ENCODE measurements at places on chromosomes 2 and 18. TPM values are rescaled to one million over a fixed set of nuclear protein-coding genes. Genes with fewer than 3 reads are reported as not detected.
A peak's percentile ranks its signal among the peaks of the same experiment; 100 is the strongest.

GRCh38 chr2:3633982-3634595 lies 23.9 kb upstream of the ALLC start:
- DNase-seq, result no peak

DNA sequence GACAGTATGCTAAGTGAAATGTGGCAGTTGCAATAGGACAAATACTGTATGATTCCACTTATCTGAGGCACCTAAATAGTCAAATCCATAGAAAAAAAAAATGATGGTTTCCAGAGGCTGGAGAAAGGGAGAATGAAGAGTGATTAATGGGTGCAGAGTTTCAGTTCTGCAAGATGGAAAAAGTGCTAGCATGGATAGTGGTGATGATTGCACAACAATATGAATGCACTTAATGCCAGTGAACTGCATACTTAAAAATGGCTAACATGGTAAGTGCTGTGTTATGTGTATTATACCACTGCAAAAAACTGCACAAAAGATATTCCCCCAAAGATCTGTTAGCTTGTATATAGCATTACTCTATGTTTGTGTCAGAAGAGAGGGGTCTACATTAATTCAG lies 185.4 kb downstream of the INHBB start:
- no peak for DNase-seq

DNA sequence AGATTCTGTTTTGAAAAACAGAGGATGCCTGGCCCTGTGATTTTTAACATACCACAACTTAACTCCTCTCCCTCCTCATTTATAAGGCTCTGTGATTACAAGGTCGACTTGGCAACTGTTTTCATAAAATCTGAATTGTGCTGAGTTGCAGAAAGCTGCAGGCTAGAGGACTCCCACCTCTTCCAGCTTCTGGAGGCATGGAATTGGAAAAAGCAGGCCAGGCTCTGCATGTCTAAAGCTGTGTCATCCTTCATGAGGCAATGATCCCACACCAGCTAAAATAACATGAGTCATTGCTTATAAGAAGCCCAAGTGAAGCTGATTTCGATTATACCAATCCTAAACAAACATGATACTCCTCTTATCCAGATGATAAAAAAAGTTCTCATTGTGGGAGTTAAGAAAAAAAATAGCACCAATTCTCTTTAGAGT lies 11.7 kb downstream of the ARHGAP28 start:
- DNase-seq, result no peak

- no peak for DNase-seq
These were observed 106.3 kb downstream of the RNF144A start for GRCh38 chr2:7023542-7023941.

- no peak for DNase-seq
These were observed 22.4 kb downstream of the PTPN2 start for GRCh38 chr18:12861637-12862036.

- no peak for DNase-seq
These were observed 38.7 kb downstream of the SDC1 start for GRCh38 chr2:20186078-20186854.

DNA sequence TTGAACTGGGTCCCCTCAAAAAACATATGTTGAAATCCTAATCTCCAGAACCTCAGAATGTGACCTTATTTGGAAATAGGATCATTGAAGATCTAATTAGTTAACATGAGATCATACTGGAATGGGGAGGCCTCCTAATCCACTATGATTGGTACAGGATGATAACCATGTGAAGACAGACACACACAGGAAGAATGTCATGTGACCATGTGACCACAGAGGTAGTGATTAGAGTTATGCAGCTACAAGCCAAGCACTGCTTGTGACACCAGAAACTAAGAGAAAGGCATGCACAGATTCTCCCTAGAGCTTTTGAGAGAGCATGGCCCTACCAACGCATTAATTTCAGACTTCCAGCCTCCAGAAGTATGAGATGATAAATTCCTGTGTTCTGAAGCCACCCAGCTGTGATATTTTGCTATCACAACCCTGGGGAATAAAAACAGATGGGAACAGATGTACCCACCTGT lies 47.0 kb upstream of the TGIF1 start:
- DNase-seq, result no peak

DNA sequence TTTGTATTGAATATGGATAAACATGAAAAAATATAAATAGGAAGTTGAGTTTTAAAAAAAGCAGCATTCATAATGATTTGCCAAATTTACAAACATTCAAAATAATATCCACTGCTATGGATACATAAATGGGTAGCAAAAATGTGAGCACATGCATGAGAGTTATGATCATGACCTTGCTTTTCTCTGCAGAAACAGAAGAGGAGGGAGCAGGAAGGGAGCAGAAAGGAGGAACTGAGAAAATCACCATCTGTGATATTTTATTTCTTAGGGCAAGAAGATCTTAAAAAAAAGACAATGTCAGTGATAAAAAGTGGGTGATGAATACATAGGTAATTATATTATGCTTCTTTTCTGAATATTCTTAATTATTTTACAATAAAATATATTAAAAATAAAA lies 17.7 kb upstream of the CCDC93 start:
- DNase-seq, result no peak

DNA sequence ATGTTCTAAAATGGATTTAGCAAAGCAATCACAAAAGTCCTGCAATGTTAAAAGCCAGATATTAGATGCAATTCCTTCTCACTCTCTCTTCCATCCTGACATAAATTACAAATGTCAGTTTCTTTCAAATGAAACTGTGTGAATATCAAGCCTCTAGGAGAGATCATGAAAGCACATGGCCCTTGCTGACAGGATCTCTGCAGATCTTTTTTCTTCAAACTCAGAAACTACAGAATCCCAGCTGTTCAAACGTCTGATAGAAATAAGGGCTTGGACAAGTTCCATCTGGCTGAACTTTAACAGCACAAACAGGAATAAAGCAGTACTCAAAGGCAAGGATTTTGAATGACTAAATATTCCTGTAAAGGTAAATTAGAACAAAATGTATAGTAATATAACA lies 47.6 kb downstream of the PDE1A start:
- no peak for DNase-seq

GRCh38 chr2:102806250-102806837 lies 44.5 kb downstream of the TMEM182 start:
- DNase-seq, result peak; percentile 73

DNA sequence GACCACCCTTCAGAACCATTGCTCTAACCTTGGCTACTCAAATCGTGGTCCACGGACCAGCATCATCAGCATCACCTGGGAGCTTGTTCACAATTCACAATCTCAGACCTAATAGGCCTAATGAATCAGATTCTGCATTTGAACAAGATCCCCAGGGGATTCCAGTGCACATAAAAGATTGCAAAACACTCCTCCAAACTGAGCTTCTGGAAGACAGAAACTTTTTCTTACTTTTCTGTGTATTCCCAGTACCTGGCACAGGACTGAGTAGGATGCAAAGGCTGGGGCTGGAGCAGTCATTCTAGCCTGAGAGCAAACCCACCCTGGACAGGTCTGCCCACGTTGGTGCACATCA lies 115.1 kb upstream of the COPS8 start:
- no peak for DNase-seq

CHST10 gene
- total RNA-seq, result 28.1 TPM

REG1A gene
- total RNA-seq, result 2.3 TPM

ITGA6 gene
- 97.2 TPM for total RNA-seq

GKN2 gene
- not detected for total RNA-seq

RAD51AP2 gene
- total RNA-seq, result 1.2 TPM

TMEM150A gene
- 7.2 TPM for total RNA-seq

BOLL gene
- total RNA-seq, result not detected

TMEM163 gene
- 0.95 TPM for total RNA-seq

Data from neural progenitor cell (in vitro differentiated cells).